ENCODE measurements at places on chromosomes 3 and 15.

DNA sequence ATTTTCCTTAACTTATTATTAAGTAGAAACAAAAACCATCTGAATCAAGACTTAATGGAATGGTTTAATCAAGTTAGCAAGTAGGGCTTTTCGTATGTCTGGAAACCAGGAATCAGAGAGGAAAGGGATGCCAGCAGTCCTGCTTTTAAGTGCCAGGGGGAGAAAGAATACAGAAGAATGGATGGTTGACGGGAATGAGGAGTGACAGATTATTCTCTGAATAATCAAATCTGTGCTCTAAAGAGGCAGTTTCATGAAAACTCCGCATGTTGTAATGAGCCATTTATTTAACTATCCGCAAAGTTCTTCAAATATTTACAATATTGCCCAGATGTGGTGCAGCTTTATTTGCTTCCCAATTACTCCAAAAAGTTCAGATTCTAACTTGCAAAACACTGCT is 103.0 kb downstream of the CTNNB1 start:
- DNase-seq, result no peak

DNA sequence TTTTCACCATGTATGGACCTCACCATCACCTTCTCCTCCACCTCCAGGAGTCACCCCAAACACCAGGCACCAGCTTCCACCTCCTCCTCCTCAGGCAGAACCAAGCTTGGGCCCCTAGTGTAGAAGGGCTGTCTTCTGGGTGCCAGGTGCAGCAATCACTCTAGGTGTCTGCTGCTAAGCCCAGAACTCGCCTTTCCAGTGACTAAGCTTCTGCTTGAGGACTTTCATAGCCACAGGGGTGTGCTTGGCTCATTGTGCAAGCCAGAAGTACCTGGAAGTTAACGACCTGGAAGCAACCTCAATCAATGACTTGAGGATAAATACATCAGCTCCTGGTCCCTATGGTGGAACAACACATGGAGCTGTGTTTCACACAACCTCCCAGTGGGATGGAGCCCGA is 49.8 kb upstream of the PXYLP1 start:
- no peak for DNase-seq

DNA sequence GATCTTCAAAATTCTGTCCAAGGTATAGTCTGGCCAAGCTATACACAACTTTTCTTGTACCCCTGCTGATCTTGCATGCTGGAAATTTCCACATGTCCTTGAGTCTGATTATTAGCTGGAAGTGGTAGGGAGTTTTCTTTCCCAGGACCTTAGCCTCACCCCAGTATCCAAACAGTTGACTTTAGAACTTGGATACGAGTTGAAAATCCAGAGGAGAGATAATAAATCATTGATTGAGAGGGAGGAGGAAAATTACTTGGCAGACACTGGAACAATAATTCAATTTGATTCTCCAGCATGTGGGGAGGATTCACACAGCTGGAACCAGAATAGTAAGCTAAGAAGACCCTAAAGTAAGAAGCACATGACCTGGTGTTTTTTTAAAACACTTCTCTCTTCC is 116.4 kb downstream of the IL5RA start:
- DNase-seq, result no peak

- DNase-seq, result peak; percentile 95
These were observed at the start of gene PSMD2 for GRCh38 chr3:184298759-184299487. TSS of gene PSMD2 (plus strand) at chr3:184299241. CDS start at chr3:184299267, 26 bp downstream.

GRCh38 chr15:64781299-64781698 is 5.9 kb upstream of the RBPMS2 start:
- no peak for DNase-seq

DNA sequence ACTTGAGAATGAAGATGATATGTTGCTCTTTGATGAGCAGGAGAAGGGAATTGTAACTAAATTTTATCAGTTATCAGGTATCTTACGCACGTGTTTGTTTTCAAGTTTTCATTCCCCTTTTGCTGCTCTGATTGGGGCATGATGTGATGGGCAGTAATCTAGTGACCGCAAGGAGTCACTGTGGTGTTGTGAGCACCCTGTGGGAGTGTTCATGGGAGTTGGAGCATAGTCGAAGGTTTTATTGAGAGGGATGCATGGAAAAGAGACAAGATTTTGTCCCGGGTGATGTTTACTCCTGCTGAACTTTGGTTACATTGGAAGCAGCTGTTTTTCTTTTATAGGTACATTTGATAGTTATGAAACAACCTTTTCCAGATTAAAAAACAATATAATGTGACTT is 2.1 kb downstream of the FAN1 start:
- no peak for DNase-seq

DNA sequence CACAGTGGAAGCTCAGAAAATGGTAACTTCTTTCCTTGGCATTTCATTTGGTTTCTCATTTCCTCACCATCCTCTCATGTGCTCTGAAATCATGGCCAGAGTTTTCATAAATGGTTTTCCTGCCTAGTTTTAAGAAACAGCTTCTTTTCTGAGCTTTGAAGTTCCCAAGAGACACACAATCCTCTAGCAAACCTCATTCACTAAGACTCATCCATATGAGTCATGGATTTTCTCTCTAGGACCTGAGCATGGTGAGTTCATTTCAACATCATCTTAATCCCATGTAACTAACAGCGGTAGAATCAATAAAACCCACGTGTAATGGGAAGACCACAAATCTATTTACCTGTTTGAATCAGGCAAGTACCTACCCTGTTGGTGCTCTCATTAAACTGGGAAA is 274.5 kb upstream of the LRTM1 start:
- DNase-seq, result no peak

GRCh38 chr15:67998599-67999133 is 55.4 kb upstream of the PIAS1 start:
- DNase-seq, result no peak

DNA sequence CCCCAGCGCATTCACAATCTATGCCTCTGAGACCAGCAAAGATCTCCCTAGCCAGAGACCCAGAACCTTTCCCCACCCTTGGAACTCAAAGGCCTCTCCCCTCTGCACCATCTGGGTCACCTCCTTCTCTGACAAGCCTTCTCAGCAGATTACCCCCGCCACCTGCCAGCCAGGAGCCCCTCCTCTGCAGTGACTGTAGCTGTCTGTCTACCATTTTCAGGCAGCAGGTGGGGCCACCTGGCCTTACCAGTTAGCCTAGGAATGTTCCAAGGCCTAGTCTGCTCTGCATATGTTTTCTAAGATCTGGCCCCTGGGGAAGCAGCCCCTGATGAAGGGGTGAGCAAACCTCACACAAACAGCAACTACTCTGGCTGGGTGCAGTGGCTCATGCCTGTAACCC is 2.4 kb downstream of the MYLK start:
- DNase-seq, result no peak

GRCh38 chr3:89332793-89333192 is 225.4 kb downstream of the EPHA3 start:
- no peak for DNase-seq

- DNase-seq, result no peak
These were observed 109.4 kb upstream of the SAMMSON start for GRCh38 chr3:69890084-69890483.

GRCh38 chr3:185270262-185270955 is 16.6 kb upstream of the EHHADH start:
- no peak for DNase-seq

GRCh38 chr3:187841560-187841959 is 96.3 kb upstream of the BCL6 start:
- no peak for DNase-seq

DNA sequence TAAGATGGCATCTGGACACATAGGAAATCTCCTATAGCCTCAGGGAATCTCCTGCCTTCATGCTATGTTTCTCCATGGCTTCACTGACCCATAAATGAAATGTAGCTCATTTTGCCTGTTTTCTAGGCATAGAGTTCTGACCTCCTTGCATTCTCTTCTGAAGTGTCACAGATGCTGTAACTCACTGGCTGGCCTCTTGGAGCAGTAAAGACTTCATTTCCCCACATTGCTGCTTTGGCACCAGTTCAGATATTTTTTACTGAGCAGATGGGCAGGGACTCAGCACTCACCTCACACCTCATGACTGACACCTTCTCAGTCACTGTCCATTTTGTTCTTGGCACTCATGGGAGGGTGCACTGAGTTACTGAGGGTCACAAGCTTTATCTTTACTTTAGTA is 286.7 kb upstream of the TGFBR2 start:
- no peak for DNase-seq

- no peak for DNase-seq
These were observed at the start of gene EFCC1 for GRCh38 chr3:129001101-129001805. TSS of gene EFCC1 (plus strand) at chr3:129001304. CDS start at chr3:129001629, 325 bp downstream.

DNA sequence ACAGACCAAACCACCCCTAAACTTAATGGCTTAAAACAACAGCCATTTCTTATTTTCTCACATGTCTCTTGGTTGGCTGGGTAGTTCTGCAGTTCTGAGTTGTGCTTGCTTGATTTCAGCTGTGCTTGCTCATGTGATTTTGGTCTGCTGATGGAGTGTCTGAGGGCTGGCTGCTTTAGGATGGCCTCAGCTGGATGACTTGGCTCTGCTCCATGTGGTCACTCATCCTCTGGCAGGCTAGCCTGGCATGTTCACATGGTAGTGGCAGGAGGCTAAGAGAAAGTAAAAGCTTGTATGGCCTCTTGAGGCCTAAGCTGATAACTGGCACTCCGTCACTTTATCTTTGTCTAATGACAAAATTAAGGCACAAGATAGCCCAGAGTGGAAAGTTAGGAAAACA is 4.1 kb downstream of the SV2B start:
- no peak for DNase-seq

- DNase-seq, result no peak
These were observed 6.0 kb downstream of the PLIN1 start for GRCh38 chr15:89673165-89673512.

GRCh38 chr15:48721061-48721810 is 75.7 kb upstream of the FBN1 start:
- no peak for DNase-seq

DNA sequence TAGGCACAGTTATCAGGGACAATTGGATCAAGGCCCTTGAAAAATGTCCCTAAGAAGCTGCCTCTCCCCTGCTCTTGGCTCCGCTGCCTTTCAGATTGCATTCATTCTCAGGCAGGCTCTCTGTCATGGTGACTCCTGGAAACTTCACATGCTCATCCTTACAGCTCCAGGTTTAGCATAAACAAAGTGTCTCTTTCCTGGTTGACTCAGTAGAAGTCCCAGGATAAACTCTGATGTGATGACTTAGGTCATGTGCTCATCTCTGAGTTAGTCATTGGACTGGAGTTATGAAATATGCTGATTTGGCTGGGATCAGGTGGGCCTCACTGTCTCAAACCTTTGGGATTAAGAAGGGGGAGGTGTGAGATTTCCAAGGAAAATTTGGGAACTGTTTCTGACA is 243.8 kb downstream of the ZNF621 start:
- no peak for DNase-seq

GRCh38 chr3:117761703-117762620 is 1052.4 kb downstream of the TUSC7 start:
- DNase-seq, result no peak

DNA sequence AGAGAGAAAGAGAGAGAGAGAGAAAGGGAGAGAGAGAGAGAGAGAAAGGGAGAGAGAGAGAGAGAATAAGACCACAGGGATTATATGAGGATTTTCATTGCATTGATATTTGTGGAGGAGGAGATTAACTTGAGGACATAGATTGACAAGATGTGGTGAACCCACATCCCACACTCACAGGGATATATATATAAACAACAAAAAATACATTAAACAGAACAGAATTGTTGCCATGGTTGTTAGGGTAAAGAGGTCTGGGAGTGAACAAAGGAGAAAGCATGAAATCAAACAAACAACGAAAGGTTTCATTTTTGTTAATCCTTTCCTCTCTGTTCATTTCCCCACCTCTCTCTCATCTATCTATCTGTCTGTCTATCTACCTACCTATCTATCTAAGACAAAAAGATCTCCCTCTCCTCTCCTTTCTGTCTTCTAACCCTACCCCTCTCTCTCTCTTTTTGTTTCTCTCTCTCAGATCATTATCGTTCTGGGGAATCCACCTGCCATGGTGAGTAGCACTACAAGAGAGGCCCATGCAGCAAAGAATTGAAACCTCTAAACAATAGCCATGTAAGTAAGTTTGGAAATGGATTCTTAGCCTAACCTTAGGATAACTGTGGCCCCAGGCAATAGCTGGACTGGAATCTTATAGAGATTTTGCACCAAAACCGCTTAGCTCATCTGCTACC is 280.9 kb downstream of the RAP2B start:
- no peak for DNase-seq

- DNase-seq, result no peak
These were observed 81.6 kb downstream of the AKAP13 start for GRCh38 chr15:85462029-85462428.

GRCh38 chr3:140277886-140278285 is 342.9 kb downstream of the CLSTN2 start:
- DNase-seq, result no peak

DNA sequence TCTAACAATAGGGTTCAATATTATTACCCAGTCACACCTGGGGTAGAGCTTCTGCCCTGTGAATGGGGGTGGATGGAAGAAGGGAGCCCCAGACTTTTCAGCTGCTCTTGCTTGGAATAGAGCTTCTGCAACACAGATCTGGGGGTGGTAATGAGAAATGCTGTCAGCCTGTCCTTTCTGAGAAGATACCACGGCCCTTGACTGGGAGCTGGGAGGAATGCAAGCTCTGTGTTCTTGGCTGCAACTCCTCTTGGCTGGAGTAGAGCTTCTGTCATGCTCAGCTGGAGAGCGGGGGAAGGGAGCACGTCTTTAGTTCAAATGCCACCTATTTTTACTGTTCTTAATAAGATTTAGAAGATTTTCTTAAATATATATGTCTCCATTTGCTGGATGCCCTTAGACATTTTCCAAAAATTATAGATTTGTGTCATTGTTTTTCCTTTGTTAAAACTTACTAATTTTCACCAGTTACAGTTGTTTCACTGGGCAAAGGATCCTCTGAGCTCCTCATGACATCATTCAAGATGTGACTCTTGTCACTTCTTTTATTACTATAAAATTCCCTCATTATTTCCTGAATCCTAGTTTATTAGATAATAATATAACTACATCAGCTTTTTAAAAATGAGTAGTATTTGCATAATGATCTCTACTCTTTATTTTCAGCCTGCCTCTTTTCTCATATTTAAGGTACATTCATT is 180.0 kb upstream of the TGFBR2 start:
- DNase-seq, result no peak

GRCh38 chr3:109072194-109072593 is 45.7 kb downstream of the MORC1 start:
- peak; percentile 6 for DNase-seq

DNA sequence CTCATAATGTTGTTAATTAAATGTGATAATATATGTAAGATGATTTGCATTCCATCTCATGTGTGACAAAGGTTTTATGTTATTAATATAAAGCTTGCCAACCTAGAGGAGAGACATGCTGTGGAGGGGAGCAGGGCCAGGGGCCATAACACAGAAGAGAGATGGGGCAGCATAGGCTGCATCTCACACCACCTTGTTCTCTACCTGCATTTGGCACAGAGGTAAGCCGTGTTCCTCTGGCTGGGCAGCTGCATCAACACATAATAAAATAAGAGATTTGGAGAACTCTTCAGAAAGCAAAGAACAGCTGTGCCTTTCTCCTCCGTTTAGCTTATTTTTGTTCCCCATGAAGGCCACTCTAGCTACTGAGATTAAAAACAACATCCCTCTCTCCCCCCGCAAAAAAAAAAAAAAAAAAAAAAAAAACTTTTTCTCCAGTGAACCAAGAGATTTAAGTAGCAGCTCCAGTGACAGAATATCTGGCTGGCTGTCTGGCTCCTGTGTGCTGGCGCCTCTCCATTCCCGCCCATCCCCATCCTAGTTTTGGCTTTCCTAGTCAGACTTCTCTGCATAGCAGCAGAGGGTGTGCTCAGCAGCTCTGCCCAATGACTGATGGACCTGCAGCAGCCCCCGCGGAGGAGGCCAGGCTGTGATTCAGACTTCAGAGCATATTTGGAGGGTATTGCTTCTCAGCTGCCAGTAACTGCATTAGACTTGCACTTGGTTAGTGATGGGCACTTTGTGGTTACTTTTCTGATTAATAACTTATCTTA is 52.2 kb upstream of the STXBP5L start:
- no peak for DNase-seq
